NCI-H774 (cell line): ENCODE measurements at places on chromosomes 4 and X.

GRCh38 chr4:140753329-140753728 lies 2.9 kb downstream of the TBC1D9 start:
- no peak for DNase-seq

- DNase-seq: no peak
Measured at GRCh38 chr4:41365681-41366080, 109.0 kb downstream of the UCHL1 start.

DNA sequence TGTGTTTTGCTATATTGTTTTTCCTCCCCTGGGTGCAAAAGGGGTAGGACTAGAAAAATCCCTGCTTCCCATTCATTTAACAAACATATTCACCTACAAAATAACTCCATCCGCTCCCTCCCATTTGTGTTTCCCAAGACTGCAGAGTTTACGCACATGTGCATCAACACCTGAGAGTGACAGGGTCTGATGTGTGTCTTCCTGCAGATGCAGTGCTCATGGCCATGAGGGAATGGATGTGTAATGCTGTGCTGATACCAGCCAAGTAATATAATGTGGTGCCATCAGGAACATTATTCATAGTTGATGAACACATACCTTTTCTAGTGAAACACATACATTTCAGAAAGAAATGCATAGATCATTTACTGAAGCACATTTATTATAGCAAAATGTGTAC lies 83.2 kb downstream of the CXXC4 start:
- DNase-seq: no peak

GRCh38 chr4:5184606-5185005 lies 133.3 kb downstream of the STK32B start:
- no peak for DNase-seq

GRCh38 chr4:171016145-171016544 lies 797.1 kb upstream of the GALNTL6 start:
- no peak for DNase-seq

DNA sequence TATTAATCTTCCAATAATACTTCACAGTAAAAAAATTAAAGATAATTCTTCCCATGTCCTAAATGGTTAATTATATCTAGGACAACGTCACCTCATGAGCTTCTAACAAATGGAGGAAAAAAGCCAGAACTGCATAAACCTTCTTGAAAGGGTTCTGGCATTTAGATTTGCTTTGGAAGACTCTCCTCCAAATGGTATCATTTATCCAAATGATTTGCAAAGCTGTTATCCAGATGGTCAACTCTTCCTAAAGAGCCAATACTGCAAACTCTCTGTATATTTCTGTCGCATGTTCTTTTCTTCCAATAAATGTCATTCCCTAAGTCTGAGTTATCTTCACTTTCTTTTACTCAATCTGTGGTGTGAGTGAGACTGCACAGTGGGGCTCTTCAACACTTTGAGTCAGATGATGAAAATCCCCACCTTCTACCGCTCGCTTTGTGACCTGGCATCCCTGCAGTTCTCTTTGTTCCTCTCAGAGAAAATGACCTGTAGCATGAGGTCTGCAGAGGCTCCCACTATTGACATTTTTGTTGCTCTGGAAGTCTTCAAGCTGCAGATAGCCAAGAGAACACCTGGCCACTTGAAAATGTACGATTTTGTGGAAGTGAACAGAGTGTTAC lies 52.9 kb downstream of the TMEM150C start:
- DNase-seq: no peak

DNA sequence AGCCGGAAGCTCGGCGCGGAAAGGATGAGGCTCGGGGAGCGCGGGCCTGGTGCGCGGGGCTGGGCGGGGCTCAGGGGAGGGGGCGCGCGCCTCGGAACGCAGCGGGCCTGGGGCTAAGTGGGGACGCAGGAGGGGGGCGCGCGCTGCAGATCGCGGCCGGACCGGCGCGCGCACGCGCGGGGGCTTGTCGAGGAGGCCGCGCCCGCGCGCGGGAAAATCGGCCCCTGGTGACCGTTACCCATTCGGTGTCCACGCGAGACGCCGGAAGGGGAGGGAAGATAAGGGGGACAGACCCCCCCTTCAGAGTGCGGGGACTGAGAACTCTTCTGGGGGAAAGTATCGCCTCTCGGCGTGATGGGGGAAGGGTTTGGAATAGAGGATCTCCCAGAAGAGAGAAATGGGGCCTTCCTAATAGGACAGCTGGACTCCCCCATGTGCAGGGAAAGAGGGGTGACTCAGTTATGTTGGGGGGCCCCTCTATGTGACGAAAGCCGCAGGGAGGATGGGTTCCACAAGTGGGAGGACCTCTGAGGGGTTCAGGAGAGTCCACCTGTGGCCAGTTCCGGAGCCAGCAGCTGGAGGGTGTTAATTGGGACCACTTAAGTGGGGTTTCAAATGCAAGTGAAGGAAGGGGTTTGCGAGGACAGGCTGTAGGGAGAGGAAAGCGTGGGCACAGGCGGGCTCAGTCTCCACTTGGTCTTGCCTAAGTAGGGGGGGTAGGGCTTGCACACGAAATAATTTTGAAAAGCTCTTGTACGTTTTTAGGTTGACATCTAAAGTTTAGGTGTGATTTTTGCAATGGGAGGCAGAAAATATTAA lies 584 bp downstream of the SUV39H1 start:
- DNase-seq: peak; percentile 15

DNA sequence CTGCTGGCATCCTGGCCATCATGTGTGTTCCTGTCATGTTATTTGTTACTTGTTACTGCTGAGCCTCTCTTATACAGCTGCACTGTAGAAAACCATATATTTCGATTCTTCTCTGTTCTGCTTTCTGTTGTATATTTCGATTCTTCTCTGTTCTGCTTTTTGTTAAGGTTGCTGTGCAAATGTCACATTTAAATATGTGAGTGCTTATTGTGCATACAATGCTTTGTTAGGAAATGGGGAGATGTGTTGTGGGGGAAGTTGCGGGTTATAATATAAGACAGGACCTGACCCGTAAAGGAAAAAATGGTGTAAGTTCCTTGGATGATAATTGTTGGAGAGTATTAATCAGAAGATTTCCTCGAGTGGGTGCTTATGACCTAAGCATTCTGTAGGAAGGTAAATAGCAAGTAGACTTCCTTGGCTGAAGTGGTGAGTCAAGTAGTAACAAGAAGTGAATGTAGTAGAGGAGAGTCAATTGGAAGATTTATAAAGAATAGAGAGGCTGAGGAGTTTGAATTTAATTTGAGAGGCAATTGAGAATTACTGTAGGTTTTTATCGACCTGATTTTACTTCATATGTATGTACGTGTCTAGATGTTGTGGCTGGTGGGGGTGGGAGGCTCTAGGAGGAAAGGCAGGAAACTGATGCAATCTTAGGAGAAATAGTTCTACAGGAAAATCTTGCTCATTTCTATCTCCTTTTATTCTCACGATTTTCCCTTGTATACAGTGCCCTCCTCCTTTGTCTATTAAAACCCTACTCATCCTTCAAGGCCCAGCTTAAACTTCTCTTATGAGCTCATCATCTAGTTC lies 8.5 kb downstream of the OGT start:
- no peak for DNase-seq

GRCh38 chr4:83926950-83927349 lies 391.0 kb downstream of the GPAT3 start:
- no peak for DNase-seq

GRCh38 chr4:123386609-123387008 lies 10.0 kb upstream of the SPRY1 start:
- DNase-seq: no peak

- no peak for DNase-seq
Measured at GRCh38 chr4:151356510-151356909, 31.1 kb upstream of the SH3D19 start.

GRCh38 chrX:142663330-142664095 lies 362.2 kb upstream of the SPANXN4 start:
- DNase-seq: no peak

GRCh38 chr4:149062997-149063396 lies 620.8 kb upstream of the NR3C2 start:
- no peak for DNase-seq

- no peak for DNase-seq
Measured at GRCh38 chr4:154019811-154020210, 230.9 kb upstream of the SFRP2 start.

DNA sequence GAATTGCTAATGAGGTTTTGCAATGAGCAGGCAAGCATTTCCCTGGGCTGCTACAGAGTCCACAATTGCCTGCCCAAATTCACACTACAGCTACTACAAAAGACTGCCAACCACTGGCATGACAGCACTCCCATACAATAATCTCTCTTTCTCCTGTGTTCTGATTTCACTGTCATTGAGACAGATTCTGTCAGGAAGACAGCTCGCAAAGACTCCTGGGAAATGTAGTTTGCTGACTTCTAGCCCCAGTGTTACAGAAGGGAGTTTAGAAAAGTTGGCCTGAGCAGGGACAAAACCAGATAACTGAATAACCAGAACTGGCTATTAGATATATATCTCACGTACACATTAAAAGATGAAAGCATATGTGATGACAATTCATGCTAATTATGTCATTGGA lies 1231.3 kb upstream of the PRKX start:
- no peak for DNase-seq

GRCh38 chrX:124433186-124433585 lies 86.8 kb downstream of the SH2D1A start:
- DNase-seq: no peak

DNA sequence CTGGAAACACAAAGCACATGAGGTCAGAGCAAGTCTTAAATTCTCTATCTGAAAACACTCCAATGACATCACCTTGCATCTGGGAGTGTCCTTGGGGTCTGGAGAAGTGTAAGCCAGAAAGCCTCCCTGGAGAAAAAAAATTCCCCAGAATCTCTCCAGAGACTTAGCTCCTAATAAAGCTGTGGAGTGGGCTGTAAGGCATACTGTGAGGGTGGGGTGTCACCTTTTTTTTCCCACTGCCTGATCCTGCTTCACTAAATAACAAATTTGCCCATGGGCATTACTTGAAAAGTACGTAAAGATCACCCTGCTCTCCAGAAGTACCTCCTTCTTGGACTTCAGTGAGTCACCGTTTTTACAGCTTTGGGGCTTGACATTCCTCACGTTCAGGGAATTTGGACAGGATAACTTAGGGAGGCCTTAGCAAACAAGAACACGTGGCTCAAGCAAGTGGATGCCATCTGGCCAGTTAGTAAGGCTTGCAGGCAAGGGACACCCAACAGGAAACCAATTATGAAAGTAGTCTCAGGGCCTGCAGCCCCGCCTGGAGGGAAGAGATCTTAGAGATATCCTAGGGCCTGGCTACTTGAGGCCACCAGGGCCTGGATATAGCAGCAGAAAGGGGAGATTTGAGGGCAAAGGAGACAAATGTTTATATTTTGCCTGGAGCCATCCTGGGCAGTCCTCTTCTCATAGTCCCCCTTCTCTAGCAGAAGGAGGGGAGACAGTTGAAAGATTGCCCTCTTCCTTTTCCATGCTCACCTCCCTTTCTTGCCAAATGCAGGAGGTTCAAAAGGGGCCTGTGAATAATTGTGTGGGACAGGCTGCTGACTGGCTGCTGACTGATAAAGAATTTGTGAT lies 60.1 kb upstream of the PLAC1 start:
- DNase-seq: no peak

DNA sequence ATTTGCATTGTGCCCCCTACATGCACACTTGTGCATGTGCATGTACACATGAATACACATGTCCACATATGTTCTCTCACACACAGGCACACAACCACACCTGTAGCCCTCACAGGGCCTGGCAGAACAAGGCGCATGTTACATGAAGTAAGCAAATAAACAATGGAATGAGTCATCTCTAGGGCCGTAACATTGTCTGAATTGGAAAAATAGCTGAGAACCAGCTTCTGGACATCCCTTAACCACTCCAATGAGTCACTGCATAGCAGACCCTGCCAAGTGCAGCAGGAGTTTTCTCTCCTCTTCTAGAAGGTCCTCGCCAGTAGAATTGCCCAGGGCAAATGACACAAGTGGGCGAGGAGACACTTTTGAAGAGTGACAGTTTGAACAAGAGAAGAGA lies 66.1 kb downstream of the MAGEA10 start:
- DNase-seq: no peak

GRCh38 chrX:74132280-74132679 lies 171.7 kb upstream of the ZCCHC13 start:
- DNase-seq: no peak

DNA sequence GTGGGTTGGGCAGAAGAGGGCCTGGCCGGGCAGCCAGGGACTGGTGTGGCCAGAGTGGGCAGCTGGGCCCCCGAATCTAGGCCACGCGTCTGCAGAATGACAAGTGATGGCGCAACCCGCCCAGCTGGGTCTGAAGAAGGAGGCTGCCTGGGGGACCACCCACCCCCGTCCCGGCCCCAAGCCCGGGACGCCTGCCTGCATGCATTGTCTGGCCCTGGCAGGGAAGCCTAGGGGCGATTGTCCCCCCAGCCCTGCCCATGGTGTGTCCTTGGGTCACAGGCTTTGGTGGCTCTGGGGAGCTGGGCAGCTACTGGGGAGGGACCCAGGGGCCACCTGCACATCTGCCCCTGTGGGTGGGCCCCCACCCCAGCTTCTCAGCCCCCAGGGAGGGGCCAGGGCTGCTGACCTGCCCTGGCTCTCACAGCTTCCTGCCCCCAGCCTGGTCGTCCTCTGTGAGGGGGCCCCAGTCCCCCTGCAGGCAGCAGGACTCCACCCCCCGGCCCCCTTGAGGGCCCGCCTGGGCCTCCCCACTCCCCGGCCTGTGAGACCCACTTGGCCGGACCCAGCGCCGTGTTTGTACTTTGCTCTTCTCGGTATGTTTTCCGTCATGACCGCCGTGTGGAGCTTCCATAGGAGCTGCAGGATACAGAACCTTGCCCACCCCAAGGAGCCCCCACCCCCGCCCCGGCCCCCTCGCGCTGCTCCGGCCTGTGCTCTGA lies 4.9 kb downstream of the FGFR3 start:
- DNase-seq: no peak

- DNase-seq: no peak
Measured at GRCh38 chrX:14690553-14690952, 161.2 kb downstream of the GLRA2 start.

- DNase-seq: no peak
Measured at GRCh38 chr4:153001626-153002025, 65.5 kb downstream of the FHDC1 start.

GRCh38 chr4:141502755-141503154 lies 133.6 kb upstream of the IL15 start:
- no peak for DNase-seq

- DNase-seq: no peak
Measured at GRCh38 chr4:62087706-62088105, 887.6 kb downstream of the ADGRL3 start.
